ENCODE measurements at places on chromosomes 2 and 18.

DNA sequence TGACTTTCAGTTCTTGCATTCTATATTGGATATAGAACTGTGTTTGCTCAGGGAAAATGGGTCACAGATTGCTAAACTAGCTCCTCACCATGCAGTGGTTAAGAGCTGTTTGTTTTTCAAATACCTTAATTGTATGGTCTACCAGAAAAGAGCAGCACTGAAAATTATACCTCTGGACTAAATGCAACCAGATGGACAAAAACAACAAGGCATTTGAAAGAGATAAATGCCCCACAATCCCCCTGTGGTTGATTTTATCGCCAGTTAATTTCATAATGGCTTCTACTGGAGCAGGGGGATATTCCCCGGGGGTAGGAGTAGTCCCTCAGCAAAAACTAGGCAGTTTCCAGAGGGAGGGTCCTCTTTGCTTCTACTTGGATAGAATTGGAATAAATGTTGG is 267.9 kb upstream of the TNP1 start:
- no peak for DNase-seq

DNA sequence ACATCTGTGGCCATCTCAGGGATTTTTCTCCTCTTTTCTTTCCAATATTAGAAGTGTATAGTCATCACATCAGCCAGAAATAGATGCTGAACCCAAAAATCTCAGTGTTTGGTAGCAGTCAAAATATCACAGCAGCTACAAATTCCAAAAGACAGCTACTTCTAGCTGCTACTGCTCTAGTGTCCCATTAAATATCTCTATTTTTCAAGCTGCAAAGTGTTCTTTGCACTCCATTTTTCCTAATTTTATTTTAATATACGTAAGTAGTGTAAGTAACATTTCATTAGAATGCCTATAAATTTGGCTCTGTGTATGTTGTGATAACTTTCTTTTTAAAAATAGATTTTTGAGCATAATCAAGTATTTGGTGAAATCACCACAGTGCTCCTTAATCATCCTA is 967.3 kb downstream of the BCL11A start:
- no peak for DNase-seq

DNA sequence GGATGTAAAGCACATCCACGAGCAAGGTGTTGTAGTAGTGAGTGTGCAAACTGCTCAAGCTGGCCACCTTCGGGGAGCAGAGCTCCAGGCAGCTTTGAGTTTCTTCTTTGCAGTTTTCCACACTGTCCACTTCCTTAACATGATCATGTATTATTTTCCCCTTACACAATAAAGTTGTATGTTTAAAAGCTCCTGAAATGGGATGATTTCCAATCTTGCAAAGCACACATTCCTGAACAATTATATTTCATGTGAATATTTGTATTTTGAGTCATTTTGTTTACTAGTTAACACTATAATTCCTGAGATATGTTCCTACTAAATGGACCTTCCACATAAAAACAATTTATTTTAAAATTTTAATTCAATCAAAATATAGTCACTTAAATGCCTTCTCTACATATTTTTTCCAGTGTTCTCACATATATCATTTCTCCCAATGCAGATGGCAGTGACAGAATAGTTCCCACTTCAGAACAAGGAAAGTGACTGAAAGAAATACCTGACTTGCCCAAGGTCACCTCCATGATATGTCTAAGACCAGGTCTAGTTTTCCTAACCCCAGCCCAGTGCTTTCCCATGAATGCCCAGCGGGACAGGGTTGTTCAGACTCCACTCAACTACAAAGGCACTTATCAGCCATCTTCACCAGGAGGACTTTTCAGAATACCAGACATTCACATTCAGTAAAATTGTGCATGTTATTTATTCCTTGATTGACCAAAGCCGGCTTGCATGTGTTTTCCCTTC is 5.5 kb downstream of the CYB5A start:
- DNase-seq, result no peak

DNA sequence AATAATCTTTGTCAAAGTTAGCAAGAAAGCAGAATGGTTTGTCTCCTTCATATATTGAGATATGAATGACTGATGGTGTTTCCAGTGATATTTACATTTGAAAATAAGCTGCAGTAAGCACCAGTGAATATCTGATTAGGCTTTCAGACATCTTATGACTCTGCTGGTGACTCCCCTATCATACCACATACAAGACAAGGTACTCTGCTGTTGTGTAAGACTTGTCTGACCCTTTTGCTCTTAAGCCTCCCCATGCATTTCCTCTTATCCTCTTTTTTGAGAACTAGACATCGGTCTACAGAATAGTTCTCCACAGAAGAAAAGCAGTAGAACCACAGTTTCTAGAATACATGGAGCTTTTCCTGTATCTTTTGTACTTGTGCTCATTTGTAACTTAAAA is 9.3 kb downstream of the POLI start:
- no peak for DNase-seq

- DNase-seq, result no peak
These were observed 137.7 kb downstream of the IRS1 start for GRCh38 chr2:226661789-226662545.

- no peak for DNase-seq
These were observed 31.6 kb upstream of the TRIB2 start for GRCh38 chr2:12685145-12685544.

DNA sequence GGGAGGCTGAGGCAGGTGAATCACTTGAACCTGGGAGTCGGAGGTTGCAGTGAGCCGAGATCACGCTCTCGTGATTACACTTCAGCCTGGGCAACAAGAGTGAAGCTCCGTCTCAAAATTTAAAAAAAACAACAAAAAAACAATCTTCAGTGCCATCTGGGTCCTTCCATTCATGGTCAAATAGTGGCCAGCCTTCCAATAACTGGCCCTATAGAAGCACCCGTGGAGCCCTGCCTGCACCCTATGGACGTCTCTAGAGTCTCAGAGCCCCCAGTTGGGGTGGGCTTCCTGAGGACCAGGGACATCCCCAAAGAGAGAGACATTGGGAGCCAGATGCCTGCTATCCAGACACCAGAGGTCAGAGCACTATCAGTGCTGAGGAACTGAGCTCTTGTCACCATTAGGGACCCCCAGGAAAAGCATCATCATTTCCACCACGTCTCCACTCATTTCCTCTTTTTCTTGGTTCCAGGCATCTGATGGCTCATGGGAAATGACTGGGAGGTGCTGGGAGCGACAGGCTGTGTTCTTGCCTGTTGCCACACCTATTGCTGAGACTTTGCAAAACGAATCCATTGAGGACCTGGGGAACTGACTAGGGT is 9.4 kb downstream of the NEU2 start:
- no peak for DNase-seq

GRCh38 chr2:104758199-104758620 is 95.7 kb upstream of the POU3F3 start:
- no peak for DNase-seq

- DNase-seq, result no peak
These were observed 118.5 kb downstream of the AGAP1 start for GRCh38 chr2:235612181-235612950.

DNA sequence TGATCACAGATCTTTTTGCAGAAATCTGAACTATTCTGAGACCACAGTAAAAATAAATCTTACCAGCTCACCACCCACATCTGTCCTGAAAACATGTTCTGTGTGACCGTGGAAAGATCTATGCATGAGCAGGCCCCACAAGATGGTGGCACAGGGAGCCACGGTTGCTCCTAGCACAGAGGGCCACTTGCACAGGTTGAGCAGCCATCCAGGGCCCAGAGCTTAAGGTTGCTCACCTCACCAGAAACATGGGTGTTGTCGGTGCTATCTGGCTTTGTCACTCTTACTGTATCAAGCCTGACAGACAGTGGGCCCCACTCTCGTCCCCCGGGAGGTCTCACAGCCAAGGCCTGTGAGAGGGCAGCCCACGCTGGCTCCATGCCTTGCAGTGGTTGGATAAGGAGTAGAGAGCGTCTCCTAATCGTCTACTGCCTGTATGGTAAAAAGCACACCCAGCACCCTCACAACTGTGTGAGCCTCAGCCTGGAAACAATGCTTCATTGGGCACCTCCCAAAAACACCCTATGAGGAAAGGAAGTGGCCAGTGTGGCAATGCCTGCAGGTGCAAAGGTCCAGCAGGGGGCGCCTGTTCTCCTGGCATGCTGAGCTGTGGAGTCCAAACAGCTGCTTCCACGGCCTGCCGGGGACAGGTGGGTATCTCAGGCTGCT is 19.6 kb downstream of the TUBB6 start:
- no peak for DNase-seq

DNA sequence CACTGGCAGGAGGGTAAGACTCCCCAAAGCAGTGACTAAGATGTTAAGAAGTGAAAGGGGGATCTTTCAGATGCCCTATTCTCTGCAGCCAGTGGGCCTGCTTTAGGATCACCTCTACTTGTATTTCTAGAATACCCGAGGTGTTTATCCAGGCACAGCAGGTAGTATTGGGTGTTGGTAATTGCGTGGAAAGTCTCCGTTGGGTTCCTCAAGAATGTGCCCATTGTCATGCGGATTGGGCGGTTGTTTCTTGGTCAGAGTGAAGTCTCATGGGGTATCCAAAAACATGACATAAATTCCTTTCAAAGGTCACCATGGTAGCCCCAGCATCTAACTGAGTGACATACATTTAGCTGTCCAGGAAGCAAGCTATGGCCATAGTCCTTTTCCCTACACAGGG is 308.8 kb downstream of the RPIA start:
- no peak for DNase-seq

All from NCI-H1694 (cell line).